Right lung (tissue), 10 donors: ENCODE measurements at places on chromosomes 7 and 10. TPM values are rescaled to one million over a fixed set of nuclear protein-coding genes. Genes with fewer than 3 reads are reported as not detected.

Gene CYP3A7
- polyA plus RNA-seq, result 16.8 TPM

Gene EBLN1
- polyA plus RNA-seq, result not detected

Gene SH2D4B
- polyA plus RNA-seq, result 0.17 TPM

Gene ANKRD16
- polyA plus RNA-seq, result 14.2 TPM

Gene SLC25A28
- polyA plus RNA-seq, result 60.2 TPM

Gene SYT15
- polyA plus RNA-seq, result 26.5 TPM

Gene TLX1
- not detected for polyA plus RNA-seq

Gene PRPS1L1
- not detected for polyA plus RNA-seq

Gene LIPK
- not detected for polyA plus RNA-seq

Gene LRRC18
- 2.0 TPM for polyA plus RNA-seq

Gene GRM3
- polyA plus RNA-seq, result 0.30 TPM

DNA sequence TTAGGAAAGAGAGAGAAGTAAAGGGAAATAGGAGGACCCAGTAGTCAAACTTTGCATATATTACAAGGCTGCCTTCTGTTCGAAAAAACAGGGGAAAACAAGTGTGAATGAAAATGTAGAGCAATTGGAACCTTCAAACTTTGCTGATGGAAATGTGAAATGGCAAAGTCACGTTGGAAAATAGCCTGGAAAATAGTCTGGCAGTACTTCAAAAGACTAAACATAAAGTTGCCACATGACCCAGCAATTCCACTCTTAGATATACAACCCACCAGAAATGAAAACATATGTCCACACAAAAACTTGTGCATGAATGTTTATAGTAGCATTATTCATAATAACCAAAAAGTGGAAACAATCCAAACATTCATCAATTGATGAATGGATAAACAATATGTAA lies 78.6 kb upstream of the IFRD1 start:
- DNase-seq, result peak; percentile 52

GRCh38 chr10:97882142-97883091 lies 32.8 kb downstream of the GOLGA7B start:
- DNase-seq, result no peak

- DNase-seq, result no peak
These were observed 76.7 kb downstream of the ZRANB1 start for GRCh38 chr10:125018576-125019143.

DNA sequence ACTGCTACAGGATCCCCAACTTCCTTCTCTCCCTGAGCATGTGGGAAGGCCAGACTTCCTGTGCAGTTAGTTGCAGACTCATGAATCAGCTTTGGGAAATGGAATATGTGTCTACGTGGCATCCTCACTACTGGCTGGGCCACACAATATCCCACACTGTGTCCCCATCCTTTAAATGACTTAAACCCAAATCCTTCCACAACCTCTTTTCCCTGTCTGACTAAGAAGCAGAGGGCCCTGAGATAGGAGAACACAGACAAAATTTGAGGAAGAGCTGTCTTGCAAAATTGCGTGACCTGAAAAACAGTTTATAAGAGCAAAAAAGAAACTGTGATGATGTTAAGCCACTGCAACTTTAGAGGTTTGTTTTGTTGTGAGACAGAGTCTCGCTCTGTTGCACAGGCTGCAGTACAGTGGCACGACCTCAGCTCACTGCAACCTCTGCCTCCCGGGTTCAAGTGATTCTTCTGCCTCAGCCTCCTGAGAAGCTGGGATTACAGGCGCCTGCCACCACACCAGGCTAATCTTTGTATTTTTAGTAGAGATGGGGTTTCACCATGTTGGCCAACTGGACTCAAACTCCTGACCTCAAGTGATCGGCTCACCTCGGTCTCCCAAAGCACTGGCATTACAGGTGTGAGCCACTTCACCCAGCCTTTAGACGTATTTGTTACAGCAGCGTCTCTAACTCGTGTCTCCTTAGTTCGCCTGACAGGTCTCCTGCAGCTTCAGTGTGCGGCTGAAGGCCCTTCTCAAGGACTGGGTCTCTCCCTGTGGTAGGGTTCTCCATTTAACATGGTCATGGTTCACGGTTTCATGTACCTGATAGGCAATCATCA lies 46.9 kb upstream of the SFMBT2 start:
- no peak for DNase-seq

- no peak for DNase-seq
These were observed 10.9 kb upstream of the CYREN start for GRCh38 chr7:135181261-135181928.

- DNase-seq, result no peak
These were observed 66.5 kb upstream of the TNS3 start for GRCh38 chr7:47648275-47648925.

GRCh38 chr10:103554488-103555324 lies 61.2 kb downstream of the NEURL1 start:
- peak; percentile 41 for DNase-seq

DNA sequence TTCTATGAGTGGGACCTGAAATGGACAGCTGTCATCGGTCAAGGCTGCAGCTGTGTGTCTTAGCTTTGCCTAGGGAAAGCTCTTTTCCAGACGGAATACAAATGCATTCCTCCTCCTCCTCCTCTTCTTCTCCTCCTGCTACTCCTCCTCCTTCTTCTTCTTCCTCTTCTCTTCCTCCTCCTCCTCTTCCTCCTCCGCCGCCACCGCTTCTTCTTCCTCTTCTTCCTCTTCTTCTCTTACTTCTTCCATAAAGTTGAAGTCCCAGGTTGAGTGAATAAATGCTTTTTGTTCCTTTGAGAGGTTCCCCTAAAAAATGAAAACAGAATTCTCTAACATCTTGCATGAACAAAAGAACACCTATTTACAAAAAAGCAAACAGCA lies 28.7 kb downstream of the KLF6 start:
- no peak for DNase-seq

- DNase-seq, result no peak
These were observed 17.9 kb upstream of the FFAR4 start for GRCh38 chr10:93548376-93549071.

GRCh38 chr7:143305423-143306070 lies 10.4 kb upstream of the CLCN1 start:
- no peak for DNase-seq

- no peak for DNase-seq
These were observed 94.4 kb downstream of the VOPP1 start for GRCh38 chr7:55477781-55478374.

DNA sequence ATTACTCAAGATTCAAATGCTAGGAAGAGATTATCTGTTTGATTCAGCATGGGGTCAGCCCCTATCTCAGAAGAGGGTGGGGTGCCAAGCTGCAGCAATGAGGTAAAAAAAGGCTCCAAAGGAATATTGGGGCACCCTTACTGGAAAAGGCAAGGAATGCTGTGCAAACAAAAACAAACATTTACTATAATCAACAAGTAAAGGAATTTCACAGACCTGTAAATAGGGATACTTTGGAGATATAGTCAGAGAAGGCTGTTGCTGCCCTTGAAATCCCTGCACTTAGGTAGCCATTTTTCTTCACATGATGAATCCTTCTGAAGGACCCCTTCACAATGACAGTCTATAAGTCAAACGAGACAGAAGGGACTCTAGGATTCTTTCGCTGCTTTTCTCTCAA lies 10.6 kb upstream of the ADD3 start:
- DNase-seq, result no peak

GRCh38 chr7:46145412-46145811 lies 224.3 kb upstream of the IGFBP3 start:
- no peak for DNase-seq

DNA sequence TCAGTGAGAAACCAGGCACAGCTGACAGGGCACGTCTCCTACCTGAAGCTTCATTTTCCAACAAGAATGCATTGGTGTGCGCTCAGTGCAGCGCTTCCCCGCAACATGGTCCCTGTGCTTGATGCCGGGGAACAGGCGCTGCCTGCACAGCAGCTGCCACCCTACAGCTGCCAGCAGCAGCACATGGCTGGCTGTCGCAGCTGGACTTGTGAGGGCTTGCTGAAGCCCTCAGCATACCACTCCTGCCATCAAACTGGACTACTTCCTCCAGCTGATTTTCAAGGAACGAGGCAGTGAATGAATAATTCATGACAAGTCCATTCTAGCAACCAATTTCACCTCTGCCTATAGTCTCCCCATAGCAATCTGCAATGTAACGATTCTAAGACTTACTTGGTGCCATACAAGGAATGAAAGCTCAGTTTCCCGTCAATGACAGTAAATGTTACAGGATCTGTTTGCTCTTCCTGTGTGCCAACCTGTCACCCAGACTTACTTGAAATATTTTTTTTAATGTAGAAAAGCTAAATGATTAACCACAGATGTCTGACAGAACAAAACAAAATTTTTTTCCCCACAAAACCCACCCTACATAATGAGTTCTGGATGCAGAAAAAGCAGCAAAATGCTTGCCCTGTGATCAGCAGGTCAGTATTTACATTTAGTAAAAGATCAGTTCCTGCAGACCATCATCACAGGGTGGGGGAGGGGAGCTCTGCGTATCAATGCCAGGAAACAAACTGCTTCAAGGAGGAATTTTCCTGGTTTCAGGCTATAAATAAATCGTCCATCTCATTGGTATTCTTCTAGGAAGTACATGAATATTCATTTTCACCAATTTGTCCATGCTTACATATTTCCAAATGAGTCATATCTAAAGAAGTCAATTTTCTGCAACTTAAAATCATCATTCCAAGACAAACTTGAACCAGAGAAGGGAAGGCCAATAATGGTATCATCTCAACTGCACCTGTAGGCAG lies 140.6 kb downstream of the ALOX5 start:
- DNase-seq, result no peak

DNA sequence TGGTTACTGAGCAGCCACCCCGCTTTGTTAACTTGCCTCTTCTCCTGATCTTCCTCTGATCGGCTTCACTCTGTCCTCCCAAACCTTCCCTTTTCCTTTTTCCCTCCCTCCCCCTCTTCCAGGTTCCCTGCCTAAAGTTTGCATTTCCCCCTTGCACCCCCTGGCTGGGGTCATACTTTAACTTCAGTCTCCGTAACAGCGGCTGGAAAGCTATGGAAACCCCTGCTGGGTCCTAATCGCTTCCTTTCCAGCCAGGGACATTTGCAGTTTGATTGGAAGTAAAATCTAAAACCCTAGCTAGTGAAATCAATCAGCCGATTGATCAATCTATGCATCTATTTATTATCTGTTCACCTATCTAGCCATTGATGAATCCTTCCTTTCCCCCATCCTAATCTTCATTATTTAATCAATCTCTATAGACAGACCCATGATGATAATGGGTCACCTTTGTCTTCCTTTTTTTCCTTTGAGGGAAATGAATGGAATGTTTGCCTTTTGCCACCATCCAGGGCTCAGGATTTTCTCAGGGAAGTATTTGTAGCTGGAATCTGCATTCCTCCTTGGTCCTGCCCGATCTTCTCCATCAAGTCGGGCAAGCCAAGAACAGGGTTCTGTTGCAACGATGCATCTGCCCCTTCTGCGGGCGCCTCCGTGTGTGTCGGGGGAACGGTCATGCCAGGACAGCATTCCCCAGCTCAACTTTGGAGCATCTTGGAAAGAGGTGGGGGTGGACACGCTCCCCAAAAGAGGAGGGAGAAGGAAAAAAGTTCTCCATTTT lies 8.8 kb downstream of the GATA3 start:
- DNase-seq, result no peak

- no peak for DNase-seq
These were observed 122.6 kb downstream of the KCND2 start for GRCh38 chr7:120395526-120396019.

DNA sequence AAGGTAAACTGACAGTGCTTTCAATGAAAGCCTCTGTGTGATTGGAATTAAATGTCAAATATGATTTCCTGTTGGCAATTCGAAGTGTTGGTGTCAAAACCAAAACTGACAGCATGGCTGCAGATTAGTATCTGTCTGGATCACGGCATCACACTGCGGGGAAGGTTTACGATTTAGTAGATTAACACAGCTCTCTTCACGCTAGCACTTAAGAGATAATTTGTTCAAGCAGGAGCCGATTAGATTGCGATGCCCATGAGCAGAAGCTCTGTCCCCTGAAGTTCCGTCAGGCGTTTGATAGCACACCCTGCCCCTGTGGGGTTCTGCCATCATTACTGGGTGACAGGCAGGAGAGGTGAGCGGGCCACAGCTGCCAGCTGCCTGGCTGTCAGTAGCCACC lies 279.5 kb upstream of the AUTS2 start:
- no peak for DNase-seq

GRCh38 chr10:3472287-3473051 lies 299.9 kb upstream of the PITRM1 start:
- DNase-seq, result no peak

DNA sequence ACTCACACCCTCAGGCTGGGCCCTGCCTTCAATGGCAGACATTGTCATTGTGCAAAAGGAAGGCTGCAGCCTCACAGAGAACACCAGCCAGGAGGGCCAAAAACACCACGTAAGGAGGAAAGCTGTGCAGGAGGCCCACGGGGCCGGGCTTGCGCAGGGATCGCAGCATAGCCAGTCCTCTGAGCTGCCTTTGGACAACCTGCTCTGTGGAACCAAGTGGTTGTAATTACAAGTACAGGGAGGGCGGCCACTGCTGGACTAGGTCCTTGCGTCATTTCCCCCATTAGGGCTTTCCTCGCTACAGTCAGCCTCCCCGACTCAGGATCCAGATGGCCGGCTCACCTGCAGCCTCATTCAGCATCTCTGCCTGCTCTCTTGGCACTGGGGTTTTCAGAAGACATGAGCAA lies 66.9 kb downstream of the FAM53B start:
- no peak for DNase-seq

GRCh38 chr7:104946338-104946737 lies 67.7 kb upstream of the KMT2E start:
- no peak for DNase-seq

- DNase-seq, result no peak
These were observed 69.7 kb upstream of the TNS3 start for GRCh38 chr7:47651355-47652317.

- DNase-seq, result no peak
These were observed 218.4 kb downstream of the GRM8 start for GRCh38 chr7:127034186-127034806.

- DNase-seq, result no peak
These were observed 33.1 kb downstream of the GHRHR start for GRCh38 chr7:30996883-30997282.

GRCh38 chr10:103812432-103812831 lies 42.9 kb downstream of the SH3PXD2A start:
- DNase-seq, result no peak

DNA sequence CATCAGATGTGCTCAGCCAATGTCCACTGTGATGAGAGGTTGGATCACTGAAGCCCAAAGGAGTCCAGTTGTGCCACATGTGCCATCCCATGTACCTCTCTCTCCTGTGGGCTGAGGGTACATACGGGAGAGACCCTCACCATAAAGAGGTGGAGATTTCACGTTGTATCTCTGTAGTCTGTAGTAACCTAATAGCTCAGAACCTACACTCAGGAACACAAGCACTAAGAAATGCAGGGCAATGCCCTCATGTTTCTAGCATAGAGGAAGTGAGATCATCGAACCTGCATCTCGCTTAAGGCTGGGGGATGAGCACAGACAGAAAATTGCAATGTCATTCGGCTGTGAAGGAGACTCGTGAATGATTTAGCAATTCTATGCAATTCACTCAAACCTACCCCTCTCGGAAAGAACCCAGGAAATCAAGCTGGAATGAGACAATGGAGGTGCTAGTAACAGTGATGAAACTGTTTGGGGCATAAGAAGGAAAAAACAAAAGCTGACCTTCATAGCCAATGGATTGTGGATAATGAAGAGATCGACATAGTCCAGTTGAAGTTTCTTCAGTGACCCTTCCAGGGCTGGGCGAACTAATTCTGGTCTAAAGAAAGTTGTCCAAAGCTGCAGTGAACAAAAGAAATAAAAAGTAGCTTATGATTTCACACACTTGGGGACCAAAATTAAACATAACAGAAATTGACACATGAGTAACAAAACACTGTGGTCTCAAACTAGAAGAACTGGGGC lies 80.3 kb upstream of the UCN3 start:
- DNase-seq, result no peak

- peak; percentile 59 for DNase-seq
These were observed at the start of gene ASB13 for GRCh38 chr10:5666008-5666840. ASB13 (minus strand) TSS chr10:5666595; CDS start chr10:5666551, 44 bp downstream.

GRCh38 chr10:52409928-52410327 lies 95.8 kb downstream of the DKK1 start:
- DNase-seq, result no peak
